ENCODE measurements at places on chromosomes 11 and 22.

DNA sequence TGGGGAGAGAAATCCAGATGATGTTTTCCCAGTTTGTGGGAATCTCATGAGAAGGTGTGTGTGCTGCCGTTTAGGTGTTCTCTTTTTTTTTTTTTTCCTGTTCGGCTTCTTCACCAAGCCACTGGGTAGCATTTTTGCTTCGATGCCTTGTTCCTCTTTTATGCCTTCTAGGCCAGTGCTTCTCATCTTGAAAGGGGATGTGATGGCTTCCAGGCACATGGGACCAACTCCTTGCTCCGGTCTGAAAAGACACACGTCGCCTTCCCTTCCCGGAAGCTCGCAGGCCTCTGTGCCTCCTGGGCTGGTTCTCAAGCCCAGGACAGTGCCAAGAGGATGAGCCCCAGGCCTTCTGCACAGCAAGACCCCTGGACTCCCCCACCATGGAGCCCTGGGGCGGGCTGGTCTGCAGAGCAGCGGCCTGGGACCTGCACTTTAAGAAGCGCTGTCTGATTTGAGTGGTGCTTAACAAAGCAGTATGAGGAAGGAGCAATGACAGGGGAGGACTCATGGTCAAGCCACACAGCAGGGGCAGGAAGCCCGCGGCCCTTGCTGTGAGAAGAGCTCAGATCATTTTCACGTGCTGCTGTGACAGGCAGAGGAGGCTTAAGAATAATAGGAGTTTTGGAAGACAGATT lies 158.8 kb downstream of the MPPED1 start:
- no peak for DNase-seq

DNA sequence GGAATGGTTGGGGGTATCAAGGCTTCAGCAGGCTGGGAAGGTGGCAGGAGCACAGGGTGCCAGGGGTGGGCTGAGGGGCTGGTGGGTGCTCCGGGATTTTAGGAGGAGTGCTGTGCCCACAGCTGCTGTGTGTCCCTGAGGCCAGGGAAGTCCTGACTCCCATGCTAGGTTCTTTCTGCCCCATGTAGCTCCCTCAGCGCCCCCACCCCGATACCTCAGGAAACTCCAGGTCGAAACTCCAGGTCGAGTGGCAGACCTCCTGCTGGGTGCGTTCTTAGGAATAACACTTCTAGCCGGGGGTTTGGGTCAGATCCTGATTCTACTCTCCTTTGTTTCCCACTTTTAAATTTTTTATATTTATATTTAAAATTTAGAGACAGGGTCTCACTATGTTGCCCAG lies 8.3 kb downstream of the AP2A2 start:
- no peak for DNase-seq

DNA sequence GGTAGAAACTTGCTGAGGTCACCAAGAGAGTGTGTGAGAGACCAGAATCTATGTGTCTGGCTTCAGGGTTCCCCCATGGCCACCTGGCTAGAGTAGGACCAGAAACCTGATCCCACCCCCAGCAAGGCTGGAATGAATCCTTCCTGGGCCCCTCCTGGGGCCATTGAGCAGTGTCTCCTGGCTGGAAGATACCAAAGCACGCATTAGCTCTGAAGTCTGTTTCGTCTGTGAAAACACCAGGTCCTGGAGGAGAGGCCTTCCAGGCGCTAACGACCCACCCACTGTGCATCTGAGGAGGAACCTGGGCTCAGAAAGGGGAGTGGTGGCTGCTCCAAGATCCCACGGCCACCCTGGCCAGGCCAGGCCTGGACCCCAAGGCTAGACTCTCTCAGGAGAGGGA lies 15.5 kb upstream of the TSKU start:
- no peak for DNase-seq

- DNase-seq: no peak
Measured at GRCh38 chr11:86209806-86210657, 34.5 kb upstream of the EED start.
